Thyroid gland (tissue), 4 donors: ENCODE measurements at places on chromosomes 13 and 19. TPM values are rescaled to one million over a fixed set of nuclear protein-coding genes. Genes with fewer than 3 reads are reported as not detected.

Gene PNKP
- 54.6 TPM for total RNA-seq

Gene ZNF548
- total RNA-seq: 31.0 TPM

Gene INAFM1
- total RNA-seq: 10.6 TPM

Gene KLK8
- not detected for total RNA-seq

Gene SRRM5
- 0.59 TPM for total RNA-seq

Gene PSG7
- total RNA-seq: not detected

Gene GPR32
- total RNA-seq: not detected

Gene CEACAM3
- total RNA-seq: not detected

Gene TNNT1
- not detected for total RNA-seq

Gene ADAMTS10
- total RNA-seq: 14.1 TPM

Gene CD22
- total RNA-seq: 1.6 TPM

Gene ZNF112
- total RNA-seq: 7.8 TPM

Gene KLHL1
- total RNA-seq: not detected

Gene ANO8
- total RNA-seq: 5.8 TPM

Gene C19orf67
- total RNA-seq: not detected

Gene PINLYP
- total RNA-seq: 11.8 TPM

Gene ADGRE1
- not detected for total RNA-seq

Gene AMH
- total RNA-seq: not detected

Gene LATS2
- 33.0 TPM for total RNA-seq

Gene IGFL3
- total RNA-seq: not detected

Gene KIR3DL2
- total RNA-seq: not detected

Gene ARL11
- total RNA-seq: 0.49 TPM

Gene ZNF285
- total RNA-seq: 4.8 TPM

Gene ANGPTL8
- total RNA-seq: not detected

Gene SULT2A1
- not detected for total RNA-seq

Gene RAB11B
- 128 TPM for total RNA-seq

Gene SULT2B1
- 0.54 TPM for total RNA-seq

Gene NANOS3
- total RNA-seq: not detected

Gene TTC9B
- not detected for total RNA-seq

Gene MYO9B
- total RNA-seq: 52.9 TPM
